ENCODE measurements at places on chromosomes 5 and 9.

DNA sequence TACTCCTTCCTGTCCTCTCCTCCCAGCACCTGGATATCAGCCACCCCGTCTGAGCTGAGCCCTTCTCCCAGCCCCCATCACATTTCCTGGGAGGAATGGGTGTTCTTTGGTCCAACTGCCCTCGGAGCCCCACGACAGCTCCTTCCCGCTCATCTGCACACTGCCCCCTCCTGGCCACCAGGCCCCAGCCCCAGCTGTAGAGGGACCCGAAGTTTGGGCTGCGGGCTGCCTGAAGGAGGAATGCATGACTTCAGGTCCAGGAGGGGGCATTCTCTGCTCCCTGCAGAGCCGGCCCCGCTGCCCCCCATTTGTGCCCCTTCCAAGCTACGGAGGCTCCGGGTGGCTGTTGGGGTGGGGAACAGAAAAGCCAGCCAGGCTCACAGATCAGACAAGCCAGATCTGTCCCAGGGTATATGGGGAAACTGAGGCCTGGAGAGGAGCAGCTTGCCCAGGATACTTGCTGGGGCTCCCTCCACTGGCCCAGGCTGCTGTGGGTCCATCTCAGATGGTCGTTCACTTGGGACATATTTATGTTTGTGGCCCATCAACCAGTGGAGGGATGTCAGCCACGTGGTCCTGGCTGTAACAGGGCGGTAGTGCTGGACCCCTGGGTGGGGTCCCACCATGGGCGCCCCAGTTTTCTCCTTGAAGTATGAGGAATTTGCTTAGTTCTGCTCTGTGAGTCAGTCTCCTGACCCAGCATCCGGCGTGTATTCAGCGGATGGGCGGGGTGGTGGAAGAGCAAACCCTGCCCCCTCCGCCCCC, 33.1 kb downstream of the DAB2IP start:
- peaks cover 4% of the 10 kb centered on the region for H3K4me1 ChIP-seq
- H3K36me3 ChIP-seq = peaks cover 4% of the 10 kb centered on the region
- no peaks in the 10 kb centered on the region for H3K27me3 ChIP-seq
- no peak overlapping the region for H3K4me3 ChIP-seq

DNA sequence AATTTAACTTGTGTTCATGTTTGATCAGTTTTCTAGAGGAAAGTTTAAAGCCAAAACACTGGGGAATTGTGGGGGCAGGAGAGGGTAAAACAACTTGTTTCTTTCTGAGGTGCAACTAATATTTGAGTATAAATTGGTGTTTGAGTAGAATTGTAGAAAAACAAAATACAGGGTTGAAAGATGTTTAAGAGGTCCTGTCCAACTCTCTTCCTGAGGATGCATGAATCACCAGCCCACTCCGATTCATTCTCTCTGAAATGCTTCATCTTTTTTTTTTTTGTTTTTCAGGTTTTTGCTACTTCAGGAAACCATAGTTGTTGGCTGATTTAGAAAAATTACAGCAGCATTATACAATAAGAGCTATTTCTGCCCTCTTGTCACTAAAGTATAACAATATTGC, 42.4 kb upstream of the TMC1 start:
- H3K4me1 ChIP-seq = peaks cover 16% of the 10 kb centered on the region
- no peak for DNase-seq
- no peak overlapping the region for H3K4me3 ChIP-seq
- no peak overlapping the region for H3K27ac ChIP-seq
- no peaks in the 10 kb centered on the region for H3K36me3 ChIP-seq

DNA sequence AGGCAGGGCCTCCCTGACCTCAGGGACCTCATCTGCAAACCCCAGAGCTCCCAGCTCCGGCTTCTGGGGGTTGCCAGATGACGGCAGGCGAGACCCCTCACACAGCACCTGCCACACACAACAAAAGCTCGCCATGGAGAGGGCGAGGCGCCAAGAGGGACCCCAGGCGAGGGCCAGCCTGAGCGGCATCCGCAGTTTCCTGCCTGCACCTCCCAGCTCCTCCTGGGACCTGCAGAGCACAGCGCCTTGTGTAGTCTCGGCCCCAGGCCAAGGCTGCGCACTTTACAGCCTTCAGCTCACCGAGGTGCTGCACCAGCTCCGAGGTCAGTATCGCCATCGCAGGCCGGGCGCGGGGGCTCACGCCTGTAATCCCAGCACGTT, 82.4 kb upstream of the ADAMTS2 start:
- peaks cover 9% of the 10 kb centered on the region for H3K4me1 ChIP-seq
- DNase-seq = no peak
- no peak overlapping the region for H3K4me3 ChIP-seq

DNA sequence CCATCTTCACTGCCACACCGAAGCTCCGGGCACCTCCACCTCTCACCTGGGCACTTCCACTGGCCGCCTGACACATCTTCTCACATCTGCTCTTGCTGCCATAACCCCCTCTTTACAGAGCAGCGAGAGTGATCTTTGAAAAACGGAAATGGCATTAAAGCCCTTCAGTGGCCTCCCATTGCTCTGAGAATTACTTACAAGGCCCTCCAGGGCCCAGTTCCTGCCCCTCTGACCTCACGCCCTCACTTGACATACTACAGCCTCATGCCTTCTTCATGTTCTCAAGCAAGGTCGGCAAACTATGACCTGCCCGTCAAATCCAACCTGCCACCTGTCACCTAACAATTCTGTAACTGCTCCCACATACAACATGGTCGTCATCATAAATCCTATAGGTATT, 187.3 kb downstream of the NR3C1 start:
- H3K27me3 ChIP-seq = no peaks in the 10 kb centered on the region
- peaks cover 13% of the 10 kb centered on the region for H3K4me1 ChIP-seq
- DNase-seq = no peak

- no peaks in the 10 kb centered on the region for H3K4me1 ChIP-seq
- no peak overlapping the region for H3K27ac ChIP-seq
- H3K27me3 ChIP-seq = peaks cover 6% of the 10 kb centered on the region
- DNase-seq = no peak
- H3K36me3 ChIP-seq = no peaks in the 10 kb centered on the region
Measured at GRCh38 chr5:143791848-143792731, 19.9 kb upstream of the HMHB1 start.
